ENCODE measurements at places on chromosomes 3 and 15. TPM values are rescaled to one million over a fixed set of nuclear protein-coding genes. Genes with fewer than 3 reads are reported as not detected.

GRCh38 chr3:1824359-1824758 is 274.3 kb upstream of the CNTN4 start:
- DNase-seq, result no peak

DNA sequence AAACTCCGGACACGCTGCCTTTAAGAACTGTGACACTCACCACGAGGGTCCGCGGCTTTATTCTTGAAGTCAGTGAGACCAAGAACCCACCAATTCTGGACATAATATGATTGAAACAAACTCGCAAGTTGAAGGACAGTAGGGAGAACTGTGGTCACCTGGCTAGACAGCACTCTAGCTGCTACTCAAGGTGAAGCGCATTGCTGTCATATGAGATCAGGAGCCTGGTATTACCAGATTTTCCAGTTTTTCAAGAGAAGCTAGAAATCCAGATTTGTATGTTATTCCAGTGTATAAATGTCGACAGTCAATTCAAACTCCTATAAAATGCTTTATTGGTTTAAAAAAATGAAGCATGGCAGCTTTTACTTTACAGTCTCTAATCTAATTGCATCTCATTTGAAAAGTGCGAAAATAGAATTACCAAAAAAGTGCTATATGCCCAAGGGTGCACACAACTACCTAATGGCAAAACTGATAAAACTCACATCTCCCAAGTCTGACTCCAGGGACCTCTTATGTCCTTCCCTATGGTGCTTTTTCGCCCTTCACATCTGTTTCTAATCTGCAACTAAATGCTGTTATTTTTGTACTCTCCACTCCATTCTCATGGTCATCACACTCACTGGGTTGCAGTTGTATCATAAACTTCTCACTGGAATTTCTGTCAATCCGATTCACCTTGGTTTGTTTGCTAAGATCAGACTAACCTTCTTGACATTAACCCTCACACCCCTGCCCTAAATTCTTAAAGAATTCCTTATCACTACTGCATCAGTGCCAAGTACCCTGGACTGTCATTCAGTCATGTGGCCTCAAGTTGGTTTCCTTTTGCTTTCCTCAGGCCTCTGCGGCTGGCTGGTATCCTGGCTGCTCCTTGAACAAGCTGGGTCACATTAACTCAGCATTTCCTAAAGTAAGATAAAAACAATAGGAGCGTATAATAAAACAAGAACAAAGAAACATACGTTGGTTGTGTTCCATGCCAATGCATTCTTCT is 31.5 kb upstream of the ARHGEF26 start:
- DNase-seq, result no peak

GRCh38 chr3:134095005-134095404 is 65.3 kb upstream of the SLCO2A1 start:
- no peak for DNase-seq

GRCh38 chr15:43547539-43547938 is 30.1 kb downstream of the MAP1A start:
- no peak for DNase-seq

DNA sequence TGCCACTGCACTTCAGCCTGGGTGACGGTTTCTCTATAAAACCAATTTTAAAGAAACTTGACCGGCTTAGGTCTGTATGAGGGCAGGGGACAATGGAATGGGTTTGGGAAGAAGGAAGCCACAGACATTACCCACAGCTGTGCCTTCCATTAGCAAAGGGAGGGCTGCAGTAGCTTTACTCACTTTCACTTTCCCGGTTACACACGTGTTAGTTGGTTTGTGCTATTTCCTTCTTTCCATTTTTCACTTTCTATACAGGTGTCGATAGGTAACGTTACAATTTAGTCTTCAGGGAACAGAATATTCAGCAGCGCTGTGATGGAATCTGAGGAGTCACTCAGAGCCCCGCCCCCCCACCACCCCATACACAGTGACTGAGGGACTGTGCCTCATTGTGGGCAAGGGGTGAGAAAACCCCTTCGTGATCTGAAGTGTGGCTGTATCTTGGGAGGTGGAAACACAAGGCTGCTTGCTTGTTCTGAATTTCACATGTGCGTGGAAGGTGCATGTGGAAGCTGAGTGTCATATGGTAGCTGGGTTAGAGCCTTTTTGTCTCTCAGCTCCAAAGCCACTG is 44.8 kb upstream of the RPL32 start:
- DNase-seq, result no peak

- no peak for DNase-seq
Observed at GRCh38 chr3:150114873-150115540, 144.3 kb upstream of the PFN2 start.

DNA sequence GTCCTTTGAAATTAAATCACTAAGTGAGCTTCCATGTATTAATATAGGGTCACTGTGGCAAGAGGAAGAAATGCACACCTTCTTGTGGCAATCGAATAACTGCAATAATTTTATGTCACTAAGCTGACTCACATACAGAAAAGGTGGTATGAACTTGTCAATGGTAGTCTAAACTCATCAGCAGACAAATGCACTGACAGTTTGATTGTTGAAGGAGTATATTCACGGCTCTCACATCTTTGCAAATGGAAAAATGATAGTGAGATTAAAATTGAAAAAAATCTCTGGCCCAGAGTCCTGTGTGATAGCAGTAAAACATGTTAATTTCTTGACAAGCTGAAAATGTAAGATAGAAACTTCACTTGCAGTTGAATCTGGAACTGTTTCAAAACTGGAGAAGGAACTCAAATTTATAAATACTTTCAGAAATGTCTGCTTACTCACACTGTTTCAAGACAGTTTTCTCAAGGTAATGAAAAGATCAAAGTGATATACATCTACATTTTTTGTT is 215.8 kb upstream of the CADM2 start:
- no peak for DNase-seq

DNA sequence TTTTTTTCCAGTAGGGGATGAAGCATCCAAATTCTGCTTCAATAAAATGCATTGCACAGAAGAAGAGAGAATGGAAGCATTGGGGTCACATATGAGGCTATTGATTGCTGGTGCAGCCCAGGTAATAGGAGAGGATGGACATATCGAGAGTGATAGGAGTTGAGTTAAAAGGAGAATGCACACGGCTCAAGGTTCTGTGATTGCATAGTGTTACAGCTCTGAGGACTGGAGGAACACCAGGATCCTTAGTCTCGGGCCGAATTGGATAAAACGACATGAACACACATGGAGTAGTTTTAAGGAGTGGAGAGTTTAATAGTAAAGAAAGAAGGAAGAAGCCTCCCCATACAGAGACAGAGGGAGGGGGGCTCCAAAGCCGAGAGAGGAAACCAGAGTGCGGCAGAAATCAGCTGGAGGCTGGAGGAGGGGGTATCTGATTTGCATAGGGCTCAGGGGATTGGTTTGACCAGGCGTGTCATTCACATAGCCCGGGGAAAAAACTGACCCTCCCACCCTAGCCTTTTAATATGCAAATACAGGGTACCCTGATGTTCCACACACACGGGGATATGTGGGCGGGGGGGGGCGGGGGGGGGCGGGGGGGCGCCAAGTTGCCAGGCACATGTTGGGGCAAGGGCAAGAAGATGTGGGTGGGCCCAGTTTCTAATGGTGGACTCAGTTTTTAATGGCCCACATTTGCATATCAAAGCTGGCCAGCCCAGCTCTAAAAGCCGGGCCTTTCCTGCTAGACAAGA is 156.9 kb downstream of the AGBL1 start:
- no peak for DNase-seq

Gene TMEM42
- 8.5 TPM for total RNA-seq

All from lung microvascular endothelial cell (primary cell).